Right lung (tissue), 10 donors: ENCODE measurements at places on chromosomes 11 and 22. TPM values are rescaled to one million over a fixed set of nuclear protein-coding genes. Genes with fewer than 3 reads are reported as not detected.

The DDTL gene
- polyA plus RNA-seq, result 10.8 TPM

The OR52A1 gene
- polyA plus RNA-seq, result 0.01 TPM

The POU2AF1 gene
- polyA plus RNA-seq, result 1.1 TPM

- DNase-seq, result no peak
Observed at GRCh38 chr11:77400271-77400670, 73.6 kb downstream of the PAK1 start.

DNA sequence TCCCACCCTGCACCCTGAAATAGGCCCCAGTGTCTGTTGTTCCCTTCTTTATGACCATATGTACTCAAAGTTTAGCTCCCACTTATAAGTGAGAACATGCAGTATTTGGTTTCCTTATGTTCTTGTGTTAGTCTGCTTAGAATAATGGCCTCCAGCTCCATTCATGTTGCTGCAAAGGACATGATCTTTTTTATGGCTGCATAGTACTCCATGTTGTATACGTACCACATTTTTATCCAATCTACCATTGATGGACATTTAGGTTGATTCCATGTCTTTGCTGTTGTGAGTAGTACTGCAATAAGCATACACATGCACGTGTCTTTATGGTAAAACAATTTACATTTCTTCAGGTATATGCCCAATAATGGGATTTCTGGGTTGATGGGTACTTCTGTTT, 59.4 kb upstream of the ANGPTL5 start:
- no peak for DNase-seq

- DNase-seq, result no peak
Observed at GRCh38 chr22:33917744-33918406, 2.4 kb downstream of the LARGE1 start.

DNA sequence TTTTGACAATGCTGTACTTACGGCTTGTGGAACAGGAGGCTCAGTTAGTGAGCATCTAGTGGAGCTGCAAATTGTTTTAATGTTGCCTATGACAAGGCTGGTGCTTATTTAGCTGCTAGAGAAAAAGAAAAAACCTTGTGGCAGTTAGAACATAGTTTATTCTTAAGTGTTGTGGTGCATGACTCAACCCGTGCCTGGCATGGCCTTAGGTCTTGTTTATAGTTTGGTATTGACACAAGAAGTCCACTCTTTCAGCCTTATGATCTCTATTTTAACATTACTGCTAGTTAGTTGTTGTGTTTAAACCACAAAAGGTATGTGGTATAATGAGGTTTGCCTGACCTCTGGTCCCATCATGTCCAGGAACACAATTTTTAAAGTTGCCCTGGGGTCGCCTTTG, 744.6 kb downstream of the FAM181B start:
- no peak for DNase-seq

DNA sequence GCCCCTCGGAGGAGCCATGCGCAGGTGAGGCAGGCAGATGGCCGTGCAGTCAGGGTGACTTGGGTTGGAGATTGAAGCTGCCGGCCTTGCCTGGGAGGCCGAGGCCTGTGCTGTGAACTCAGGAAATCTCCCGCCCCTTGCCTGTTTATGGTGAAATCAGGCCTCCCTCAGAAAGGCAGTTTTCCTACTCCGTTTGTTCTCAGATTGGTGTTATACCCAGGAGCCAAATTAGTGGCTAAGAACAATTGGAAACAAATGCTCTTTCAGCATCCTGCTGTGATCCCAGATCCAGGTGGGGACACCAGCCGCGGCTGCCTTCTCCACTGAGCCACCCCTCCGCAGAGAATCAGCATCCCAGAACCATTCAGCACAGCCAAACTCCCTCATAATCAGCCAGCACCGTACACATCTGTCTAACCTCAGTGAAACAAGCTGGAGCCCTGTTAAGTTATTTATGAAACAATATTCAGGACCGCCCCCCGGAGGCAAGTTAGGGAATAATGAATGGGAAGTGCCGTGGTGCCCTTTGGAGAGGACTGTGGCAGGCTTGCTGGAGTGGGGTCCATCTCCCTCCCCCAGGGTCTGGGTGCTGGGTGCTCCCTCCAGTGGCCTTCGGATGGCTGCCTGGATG, 60.0 kb downstream of the PKNOX2 start:
- no peak for DNase-seq

GRCh38 chr22:45651931-45652528, 19.6 kb upstream of the ATXN10 start:
- DNase-seq, result no peak

- DNase-seq, result no peak
Observed at GRCh38 chr11:111920908-111921307, 2.2 kb downstream of the C11orf52 start.

DNA sequence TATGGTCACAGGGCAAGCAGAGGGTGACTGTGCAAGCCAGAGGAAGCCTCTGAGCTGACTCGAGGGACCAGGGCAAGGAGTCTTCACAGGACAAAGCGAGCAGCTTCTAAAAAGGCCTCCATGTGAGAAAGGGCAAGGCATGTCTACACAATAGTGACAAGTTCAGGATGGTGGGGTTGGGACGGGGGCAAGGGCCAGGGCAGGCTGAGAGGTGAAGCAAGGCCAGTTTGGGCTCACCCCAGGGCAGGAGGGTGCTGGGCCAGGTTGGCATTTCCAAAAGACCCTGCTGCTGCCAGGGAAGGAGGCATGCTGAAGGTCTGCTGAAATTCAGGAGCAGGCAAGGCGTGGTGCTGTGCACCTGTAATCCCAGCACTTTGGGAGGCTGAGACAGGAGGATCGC, 12.3 kb upstream of the CABP7 start:
- no peak for DNase-seq

GRCh38 chr22:26548984-26549383, 36.7 kb upstream of the TFIP11 start:
- no peak for DNase-seq

GRCh38 chr22:27407369-27407985, 394.1 kb downstream of the MN1 start:
- no peak for DNase-seq

DNA sequence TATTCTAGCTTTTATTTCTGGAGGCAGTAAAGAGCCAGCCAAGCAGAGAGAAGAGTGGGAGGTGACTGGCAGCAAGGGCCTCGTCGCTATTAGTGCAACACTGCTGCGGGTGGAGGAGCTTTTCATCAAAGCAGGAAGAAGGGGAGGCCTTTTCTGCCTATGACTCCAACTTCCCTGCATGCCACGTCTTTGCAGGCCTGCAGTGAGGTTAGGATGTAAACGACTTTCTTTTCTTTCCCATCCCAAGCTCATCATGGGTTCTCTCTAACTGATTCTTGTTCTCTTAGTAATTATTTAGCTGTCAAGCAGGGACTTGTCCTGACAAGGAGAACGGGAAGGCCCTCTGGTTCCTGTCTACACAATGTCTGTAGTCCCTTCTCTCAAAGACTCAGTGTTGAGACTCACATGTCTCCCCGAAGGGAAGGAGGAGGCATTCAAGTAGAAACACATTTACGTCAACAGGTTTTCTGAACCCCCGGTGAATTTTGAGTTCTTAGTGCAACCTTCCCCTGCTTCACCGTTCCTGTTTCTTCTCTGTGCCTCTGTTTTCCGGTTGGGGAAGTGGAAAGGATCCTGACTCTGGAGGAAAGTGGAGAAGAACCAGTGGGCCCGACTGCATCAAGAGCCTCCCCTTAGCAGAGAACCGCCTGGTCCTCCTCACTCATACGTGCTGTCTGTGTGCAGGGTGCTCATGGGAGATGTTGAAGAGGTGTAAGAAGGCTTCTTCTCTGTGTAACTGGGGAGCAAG, 56.9 kb downstream of the PACS1 start:
- no peak for DNase-seq

DNA sequence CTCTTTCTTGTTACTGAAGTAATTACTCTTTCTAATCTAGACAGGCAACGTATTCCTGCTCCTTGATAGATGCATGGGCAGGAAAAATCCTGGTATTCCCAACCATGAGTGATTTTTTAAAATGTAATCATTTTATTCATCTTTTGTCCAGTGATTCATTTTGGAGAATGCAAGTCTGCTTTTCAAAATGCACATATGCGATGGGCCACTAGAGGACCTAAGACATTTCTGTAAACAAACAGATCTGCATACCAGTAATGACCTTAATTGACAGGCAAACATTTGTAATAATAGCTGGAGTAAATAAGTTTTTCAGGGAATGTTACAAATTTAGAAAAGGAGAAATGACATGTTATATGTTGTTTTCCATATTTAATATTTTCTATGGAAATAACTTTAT, 1167.6 kb downstream of the JRKL start:
- no peak for DNase-seq

GRCh38 chr11:71456831-71457230, 3.8 kb downstream of the NADSYN1 start:
- DNase-seq, result no peak

DNA sequence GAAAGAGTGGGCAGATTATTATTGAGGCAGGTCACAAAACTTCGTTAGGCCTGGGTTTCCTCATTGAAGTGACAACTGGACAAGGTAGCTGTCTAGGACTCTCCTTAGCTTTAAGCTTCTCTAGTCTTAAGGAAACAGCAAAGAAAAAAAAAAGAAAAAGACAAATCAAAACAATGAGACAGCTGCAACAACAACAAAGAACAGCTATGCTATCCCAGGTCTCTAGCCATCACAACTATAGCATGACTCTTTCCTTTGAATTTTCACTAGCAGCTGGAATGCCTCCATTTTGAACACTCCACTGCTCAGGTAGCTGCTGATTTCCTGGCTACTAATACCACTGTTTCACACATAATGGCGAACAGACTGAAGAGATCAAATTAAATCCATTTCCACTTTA, 302.4 kb upstream of the SORL1-AS1 start:
- DNase-seq, result no peak

DNA sequence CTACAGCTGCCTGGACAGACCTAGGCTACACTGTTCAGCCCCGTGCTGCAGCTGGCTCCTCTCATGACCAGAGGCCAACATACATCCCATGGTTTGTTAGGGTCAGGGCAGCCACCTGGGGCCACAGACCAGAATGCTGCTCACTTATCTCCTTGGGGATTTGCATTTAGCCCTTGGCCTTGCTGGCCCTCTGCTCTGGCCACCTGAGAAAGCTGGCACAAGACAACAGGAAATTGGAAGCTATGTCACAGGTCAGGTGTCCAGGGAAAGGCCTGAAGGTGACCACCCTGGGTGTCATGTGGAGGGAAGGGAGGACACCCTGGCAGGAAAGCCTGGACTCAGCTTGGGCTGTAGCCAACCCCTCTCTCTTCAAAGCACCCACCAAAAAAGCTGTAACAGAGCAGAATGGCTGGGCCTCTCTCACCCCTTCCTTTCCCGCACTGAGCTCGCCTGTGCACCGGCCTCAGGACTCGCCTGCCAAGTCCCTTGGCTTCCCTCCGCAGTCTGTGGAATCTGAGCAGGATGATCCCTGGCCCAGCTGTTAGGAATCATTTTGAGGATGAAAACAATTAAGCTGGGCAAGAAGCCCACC, 86.3 kb downstream of the SNX19 start:
- DNase-seq, result peak; percentile 71
